ENCODE measurements at places on chromosomes 11 and 22.
A peak's percentile ranks its signal among the peaks of the same experiment; 100 is the strongest.

- DNase-seq: no peak
Observed at GRCh38 chr11:10670099-10670498, 23.5 kb downstream of the IRAG1 start.

GRCh38 chr11:10886652-10887250, 28.9 kb upstream of the ZBED5 start:
- DNase-seq: no peak

DNA sequence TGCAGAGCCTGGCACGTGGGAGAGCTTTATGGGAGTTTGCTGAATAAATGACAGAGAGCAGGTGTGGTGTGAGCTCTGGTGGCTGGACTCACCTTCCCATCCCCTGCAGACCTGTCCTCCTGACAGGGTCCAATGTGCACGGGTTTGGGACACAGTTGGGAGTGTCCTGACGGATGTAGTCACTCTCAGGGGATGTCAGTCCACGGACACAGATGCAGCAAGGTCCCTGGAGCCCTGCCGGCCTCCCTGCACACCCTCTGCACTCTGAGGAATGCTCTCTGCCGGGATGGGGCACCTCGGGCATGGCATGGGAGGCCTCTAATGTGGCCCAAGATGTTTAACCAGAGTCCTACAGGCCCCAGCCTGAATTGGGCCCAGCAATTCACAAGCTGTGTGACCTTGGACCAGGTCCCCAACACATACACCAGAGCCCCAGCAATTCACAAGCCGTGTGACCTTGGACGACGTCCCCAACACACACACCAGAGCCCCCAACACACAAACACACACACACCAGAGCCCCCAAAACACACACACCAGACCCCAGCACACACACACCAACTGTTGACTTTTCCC, 30.0 kb upstream of the RFPL3 start:
- DNase-seq: no peak

DNA sequence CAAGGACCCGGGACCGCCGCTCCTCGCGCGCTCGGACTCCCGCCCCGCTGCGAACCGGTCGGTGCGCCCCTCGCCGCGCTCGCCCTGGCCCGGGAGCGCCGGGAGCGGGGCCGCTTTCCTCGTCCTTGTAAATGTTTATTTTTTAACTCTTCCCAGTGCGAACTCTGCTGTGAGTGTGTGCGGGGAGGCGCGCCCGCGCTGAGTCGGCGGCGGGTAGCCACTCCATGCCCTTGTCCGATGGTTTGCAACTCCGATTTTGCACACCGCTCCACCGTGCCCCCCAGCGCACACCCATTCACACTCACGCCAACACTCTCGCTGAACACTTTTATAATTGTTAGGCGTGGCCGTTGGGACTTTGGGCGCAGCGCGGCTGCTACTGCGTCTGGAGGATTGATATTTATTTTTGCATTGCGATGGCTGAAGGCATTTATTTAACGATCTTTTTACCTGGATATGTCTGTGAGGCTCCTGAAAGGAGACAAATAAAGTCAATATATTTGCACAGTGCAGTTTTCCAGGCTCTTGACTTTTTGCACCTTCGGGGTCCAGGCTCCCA, 1.0 kb downstream of the C11orf96 start:
- no peak for DNase-seq

- DNase-seq: peak; percentile 53
Observed at GRCh38 chr22:28442711-28443525, 236.7 kb downstream of the TTC28 start.

- no peak for DNase-seq
Observed at GRCh38 chr22:36787204-36787988, 11.5 kb upstream of the IFT27 start.

DNA sequence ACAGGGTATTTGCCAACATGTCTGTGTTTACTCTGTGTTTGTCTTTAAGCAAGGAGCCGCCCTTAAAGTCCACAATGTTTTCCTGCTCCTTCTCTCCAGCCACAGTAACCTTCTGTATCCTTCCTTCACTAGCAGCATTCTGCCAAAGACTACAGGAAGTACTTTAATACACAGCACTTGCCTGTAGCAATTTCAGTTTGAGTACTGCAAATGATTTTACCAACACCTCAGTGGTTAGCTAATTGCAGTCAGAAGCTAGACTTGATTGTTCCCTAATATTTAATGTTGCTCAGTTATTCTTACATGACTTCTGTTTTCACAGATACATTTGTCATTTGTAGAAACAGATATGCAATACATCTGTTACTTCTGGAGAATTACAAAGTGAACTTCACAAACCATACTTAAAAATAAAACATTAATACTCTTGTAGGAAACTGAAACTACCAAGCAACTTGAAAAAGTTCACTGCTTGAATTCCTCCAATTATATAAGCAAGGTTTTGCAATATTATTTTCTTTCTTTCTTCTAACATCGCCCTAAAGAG, 69.1 kb downstream of the FCHSD2 start:
- DNase-seq: no peak

Data from Right ventricle myocardium superior (tissue), 1 donor.